ENCODE measurements at places on chromosomes 1 and 21.

- no peak for DNase-seq
Measured at GRCh38 chr1:63119575-63120155, 202.7 kb upstream of the FOXD3 start.

DNA sequence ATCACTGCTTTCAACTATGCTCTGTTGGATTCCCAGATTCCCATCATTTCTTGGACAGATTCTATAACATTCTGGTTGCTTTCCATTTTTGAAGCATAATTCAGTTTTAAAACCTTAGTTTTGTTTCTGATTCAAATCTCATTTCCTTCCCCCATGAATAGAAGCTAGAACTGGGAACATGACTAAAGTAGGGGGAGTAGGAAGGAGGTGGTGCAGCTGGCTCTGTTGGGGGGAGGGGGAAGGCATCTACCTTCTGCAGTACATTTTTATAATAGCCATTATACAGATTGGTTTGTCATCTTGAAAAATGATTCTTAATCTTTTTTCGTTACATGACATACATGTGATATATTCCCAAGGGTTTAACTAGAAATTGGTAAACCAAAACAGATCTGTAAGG is 48.1 kb downstream of the SMG7 start:
- no peak for DNase-seq

- DNase-seq = no peak
Measured at GRCh38 chr1:55067022-55067778, 27.9 kb downstream of the PCSK9 start.

GRCh38 chr1:189619682-189620332 is 857.9 kb downstream of the BRINP3 start:
- DNase-seq = no peak

- DNase-seq = no peak
Measured at GRCh38 chr1:172393354-172393753, 27.1 kb upstream of the C1orf105 start.

GRCh38 chr21:32977216-32977615 is 48.5 kb upstream of the OLIG2 start:
- DNase-seq = no peak

- no peak for DNase-seq
Measured at GRCh38 chr1:36614991-36615390, 132.3 kb upstream of the CSF3R start.

GRCh38 chr1:64223329-64224151 is 20.1 kb downstream of the UBE2U start:
- DNase-seq = no peak

DNA sequence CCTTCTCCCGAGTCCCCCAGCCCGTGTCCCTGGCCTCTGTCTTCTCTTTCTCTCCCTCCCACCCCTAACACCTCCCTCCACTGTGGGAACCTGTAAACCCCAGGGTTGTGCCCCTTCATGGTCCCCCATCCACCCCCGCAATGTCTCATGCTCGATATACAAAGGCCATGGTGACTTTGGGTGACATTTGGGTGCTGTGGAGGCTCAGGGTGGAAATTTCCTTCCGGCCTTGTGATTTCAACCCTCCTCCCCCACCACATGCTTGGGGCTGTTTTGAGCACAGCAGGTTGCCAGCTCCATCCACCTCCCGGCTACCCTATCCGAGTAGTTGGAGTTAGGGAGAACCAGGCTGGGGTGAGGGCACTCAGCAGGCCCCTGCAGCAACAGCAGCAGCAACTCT is 25.7 kb upstream of the VPS13D start:
- DNase-seq = no peak

DNA sequence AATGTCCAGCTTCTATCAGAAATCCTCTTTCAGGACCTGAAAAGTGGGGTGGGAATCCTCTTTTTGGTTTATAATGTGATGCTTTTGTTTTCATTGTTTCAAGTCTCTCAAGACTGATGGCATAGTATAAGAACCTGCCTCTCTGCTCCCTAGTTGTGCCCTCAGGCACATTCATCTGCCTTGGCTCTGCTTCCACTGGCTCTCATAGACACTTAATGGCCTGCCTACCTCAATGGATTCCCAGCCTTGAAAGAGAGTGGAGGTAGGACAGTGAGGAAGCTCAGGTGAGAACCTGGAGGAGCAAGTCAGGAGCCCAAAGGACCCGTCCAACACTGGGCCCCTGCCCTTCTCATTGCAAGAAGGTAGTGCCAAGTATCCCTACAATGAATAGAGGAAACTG is 4.8 kb downstream of the TTLL7 start:
- DNase-seq = no peak

DNA sequence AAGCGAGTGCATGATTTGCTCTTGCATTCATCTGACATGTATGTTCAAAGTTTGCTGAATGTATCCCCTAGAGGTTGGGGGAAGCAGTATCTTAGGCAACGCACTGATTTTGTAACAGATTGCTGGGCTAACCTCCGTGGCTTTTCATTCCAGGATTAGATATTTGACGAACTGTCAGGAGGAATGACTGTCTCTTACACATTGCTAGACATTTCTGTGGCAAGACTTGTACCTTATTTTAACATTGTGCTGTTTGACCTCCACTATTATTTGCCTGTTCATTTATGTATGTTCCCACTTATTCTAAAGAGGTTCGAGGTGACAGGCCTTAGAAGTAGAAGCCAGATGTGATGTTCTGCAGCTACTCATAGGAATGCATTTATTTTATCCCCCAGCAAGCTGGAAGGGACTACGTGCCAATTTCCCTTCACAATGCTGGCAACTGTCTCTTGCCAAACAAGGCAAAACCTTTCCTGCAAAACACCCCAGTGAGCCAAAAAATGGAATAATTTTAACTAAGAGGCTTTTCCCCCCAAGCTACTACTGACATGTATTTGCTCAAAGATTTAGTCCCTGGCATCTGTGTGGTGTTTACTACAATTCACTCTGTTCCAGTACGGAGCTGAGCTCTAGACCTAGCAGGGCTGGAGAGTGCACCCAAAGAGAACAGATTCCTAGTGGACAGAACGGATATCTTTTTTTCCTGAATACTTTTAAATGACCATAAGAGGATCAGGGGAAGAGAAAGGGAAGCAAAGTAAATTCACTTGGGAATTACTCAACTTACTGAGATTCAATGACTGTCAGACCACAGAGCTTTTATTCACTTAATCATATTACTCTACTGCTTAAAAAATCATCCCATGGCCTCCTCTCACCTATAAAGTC is 646.2 kb downstream of the SMYD3 start:
- DNase-seq = no peak

DNA sequence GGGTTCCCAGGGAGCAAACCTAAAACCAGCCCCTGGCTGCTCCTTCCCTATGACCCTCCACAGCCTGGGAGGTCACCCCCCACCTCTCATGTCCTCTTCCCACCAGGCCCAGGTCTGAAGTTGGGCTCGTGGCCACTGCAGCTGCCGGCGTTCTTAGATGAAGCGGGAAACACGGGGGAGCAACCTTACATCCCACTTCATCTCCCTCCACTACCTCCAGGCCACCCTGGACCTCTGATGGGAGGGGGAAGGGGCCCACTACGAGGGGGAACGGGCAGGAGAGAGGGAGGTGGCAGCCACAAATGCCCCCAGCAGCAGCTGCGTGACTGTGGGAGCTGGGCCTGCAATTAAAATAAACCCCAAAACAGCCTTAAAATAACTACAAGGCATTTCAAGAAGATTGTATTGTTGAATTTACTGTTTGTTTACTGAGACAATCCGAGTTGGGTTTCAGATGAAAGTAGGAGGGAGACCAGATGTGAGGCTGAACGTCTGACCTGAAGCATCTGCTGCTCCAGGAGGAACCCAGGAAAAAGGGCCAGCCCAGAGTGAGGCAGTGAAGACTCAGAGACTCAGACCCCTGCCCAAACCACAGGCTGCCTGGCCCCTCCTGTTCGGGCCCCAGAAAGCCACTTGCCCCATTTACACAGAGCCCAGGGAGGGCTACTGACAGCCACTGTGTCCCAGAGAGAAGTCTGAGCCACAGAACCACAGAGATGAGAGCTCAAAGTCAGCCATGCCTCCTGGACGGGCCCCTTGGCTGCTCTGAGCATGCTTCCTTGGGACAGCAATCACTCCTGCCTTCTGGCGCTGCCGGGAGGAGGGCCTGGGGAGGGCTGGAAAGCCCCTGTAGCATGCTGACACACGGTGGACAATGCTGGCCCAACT is 59.8 kb downstream of the GLIS1 start:
- no peak for DNase-seq

All from DND-41 (cell line).